ENCODE measurements at places on chromosomes 5 and 9.

DNA sequence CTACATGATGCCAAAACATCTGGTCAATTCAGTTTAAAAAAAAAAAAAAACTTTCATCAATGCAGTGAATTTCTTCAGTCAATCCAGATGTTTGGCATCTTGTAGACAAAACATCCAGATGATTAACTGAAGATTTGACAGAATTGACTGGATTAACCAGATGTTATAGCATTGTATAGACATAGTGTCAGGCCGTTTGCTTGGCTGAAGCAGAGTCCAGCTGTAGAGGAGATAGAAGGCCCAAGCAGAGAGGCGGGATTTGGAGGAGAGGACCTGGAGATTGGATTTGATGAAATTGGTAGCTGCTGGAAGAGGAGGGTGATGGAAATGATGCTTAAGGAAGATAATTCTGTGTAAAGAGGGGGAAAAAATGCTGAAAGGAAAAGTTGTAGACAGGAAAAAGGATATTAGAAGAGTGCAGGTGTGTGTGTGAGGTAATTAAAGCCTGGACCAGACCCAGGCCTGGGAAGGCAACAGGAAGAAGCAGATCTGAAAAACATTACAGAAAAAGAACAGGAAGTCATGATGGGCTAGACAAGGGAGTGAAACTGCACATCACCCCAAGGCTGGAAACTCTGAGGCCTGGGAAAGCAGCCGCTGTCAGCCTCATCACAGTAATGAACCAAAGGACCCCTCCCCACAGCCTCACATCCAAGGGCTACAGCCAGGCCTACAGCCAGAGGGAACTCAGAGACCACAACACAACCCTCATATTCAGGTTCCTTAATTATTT lies 258.3 kb downstream of the CWC27 start:
- no peak for DNase-seq

- DNase-seq = no peak
Observed at GRCh38 chr5:31007672-31008071, 185.8 kb upstream of the CDH6 start.

DNA sequence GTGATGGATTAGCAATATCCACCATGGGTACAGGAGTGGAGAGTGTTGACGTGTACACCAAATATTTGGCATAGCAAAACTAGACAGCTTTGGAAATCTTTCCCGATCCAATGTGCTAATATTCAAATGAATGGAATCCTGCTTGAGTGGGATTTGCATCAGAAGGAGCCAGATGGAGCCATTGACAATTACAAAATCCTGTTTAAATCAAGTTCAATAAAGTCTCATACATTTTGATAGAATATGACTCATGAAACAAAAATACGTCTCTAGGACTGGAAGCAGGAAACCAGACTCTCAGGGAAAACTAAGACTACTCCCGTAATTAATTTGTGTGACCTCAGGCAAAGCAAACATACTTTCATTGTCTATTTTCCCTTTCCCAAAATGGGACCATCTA lies 13.0 kb downstream of the TNC start:
- no peak for DNase-seq

GRCh38 chr9:114906922-114907571 lies 23.3 kb downstream of the TNFSF8 start:
- peak; percentile 62 for DNase-seq

DNA sequence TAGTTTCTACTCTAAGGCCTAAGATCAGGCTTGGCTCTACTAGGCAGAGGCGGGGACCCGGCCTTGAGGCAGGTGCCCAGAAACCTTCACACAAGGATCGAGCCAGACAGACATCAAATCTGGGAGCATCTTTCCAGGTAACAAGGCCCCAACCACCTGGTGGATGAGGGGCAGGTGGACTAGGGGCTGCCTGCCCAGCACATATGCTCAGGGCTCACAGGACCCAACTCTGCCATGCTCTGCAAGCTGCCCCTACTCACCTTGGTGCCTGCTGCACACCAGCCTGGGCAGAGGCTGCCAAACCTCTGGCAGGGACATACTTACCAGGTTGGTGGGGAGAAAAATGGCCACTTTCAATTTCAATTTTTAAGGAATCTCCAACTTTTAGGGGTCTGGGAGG lies 2.2 kb upstream of the ZNF618 start:
- no peak for DNase-seq

DNA sequence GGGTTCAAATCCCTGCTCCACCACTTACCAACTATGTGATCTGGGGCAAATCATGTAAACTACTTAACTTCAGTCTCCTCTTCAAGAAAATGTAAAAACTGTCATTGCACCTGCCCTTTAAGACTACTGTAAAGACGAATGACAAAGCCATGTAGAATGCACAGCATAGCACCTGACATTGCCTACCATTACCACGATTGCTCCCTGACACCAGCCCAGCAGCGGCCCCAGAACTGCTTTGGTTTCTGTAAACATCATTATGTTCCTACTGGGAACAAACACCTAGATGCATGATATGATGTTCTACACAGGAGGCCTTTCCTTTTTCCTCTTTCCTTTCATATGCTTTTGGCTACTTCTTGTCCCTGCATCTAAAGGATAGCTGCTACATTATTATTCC lies 23.1 kb upstream of the PLPP6 start:
- DNase-seq = no peak

DNA sequence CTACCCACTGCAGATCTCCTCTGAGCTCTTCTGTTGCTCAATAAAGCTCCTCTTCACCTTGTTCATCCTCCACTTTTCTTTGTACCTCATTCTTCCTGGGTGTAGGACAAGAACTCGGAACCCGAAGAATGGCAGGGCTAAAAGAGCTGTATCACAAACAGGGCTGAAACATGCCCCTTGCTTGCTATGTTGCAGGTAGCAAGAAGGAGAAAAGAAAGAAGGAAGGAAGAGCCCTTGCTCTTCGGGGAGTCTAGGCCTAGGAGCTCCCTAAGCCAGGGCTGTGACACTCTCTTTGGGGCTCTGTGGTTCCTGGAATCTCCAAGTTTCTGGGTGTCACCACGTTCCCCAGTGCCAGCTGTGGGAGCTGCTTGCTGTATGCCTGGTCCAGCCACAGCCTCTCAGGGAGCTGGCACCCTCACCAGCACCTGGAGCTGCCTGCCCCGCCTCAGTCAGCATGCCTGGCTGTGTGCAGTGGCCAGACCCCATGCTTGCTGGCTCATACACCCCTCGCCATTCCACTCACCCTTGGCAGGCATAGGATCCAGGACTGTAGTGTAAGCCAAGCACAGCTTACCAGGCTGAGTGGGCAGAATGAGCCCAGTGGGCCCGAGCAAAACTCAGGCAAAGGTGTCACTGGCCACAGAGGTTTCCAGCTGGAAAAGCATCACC lies 274.8 kb upstream of the ADRA1B start:
- no peak for DNase-seq

- DNase-seq = no peak
Observed at GRCh38 chr5:171673328-171673727, 112.3 kb upstream of the SMIM23 start.

DNA sequence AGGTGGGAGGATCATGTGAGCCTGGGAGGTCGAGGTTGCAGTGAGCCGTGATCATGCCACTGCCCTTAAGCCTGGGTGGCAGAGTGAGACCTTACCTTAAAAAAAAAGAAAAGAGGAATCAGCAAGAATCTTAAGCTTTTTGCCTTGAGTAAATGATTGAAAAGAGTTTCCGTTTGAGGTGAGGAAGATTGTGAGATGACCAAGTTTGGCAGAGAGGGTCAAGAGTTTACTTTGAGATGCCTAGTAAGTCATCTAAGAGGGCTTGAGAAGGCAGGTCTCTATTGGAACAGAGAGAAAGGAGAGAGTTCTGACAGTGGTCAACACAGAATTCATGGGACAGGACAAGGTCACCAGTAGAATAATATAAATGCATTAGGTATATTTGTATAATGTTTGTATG lies 572.1 kb downstream of the TLE4 start:
- no peak for DNase-seq

DNA sequence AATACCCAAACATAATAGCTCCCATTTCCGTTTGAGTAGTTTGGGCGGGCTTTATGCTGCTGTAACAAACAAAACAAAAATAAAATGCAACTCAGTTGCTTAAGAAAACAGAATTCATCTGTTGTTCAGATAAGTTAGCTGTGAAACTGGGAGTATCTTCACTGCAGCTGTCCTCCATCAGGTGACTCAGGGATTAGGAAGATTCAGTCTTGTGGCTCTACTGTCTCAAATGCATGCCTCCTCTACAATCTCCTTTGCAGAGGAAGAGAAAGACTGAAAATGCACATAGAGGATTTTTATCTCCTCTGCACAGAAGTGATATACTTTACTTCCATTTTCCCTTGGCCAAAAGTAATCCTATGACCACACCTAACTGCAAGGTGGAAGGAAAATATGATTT lies 883.7 kb downstream of the PTPRD start:
- no peak for DNase-seq

DNA sequence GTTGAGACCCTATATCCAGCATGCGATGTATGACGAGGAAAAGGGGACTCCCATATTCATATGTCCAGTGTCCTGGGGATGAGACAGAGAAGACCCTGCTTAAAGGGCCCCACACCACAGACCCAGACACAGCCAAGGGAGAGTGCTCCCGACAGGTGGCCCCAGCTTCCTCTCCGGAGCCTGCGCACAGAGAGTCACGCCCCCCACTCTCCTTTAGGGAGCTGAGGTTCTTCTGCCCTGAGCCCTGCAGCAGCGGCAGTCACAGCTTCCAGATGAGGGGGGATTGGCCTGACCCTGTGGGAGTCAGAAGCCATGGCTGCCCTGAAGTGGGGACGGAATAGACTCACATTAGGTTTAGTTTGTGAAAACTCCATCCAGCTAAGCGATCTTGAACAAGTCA lies 17.1 kb downstream of the BTNL3 start:
- DNase-seq = no peak

- DNase-seq = no peak
Observed at GRCh38 chr9:113395000-113395861, 5.9 kb downstream of the ALAD start.

DNA sequence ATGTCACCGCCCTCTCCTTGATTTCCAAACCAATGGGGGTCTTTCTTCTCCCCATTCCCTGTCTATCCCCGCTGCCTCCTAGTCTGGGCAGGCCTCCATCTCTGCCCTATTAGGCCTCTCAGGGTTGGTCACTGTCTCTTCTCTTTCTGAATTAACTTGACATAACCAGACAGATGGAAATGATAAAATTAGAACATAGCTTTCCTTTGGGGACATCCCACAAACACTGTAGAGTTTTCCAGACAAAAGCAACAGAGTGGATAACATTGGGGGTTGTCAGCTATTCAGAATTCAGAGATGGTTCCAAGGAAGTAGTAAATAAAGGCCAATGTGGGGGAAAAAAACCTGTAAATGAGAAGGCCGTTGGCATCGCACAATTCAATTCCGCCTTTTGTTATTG lies 24.7 kb downstream of the LHX6 start:
- no peak for DNase-seq

DNA sequence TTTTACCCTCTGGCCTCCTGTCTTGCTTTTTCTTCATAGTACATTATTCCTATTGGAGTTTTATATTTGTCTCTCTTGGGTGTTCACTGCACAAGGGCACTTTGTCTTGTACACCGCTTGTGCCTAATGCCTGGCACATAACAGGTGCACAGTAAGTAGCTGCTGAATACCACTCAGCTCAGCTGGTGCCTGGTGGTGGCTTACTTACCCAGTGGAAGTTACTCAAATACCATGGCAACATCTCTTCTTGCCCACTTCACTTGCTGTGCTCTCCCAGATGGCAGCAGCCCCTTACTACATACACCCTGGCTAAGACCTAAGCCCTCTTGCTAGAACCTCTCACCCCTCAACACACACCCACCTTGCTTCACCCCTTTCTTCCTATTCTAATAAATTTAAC lies 11.3 kb upstream of the SKP1 start:
- no peak for DNase-seq

- no peak for DNase-seq
Observed at GRCh38 chr5:133145436-133146170, 93.8 kb downstream of the HSPA4 start.

- DNase-seq = no peak
Observed at GRCh38 chr5:136276946-136277345, 84.0 kb upstream of the SMIM32 start.

- no peak for DNase-seq
Observed at GRCh38 chr5:115599502-115599901, 2.8 kb downstream of the TICAM2 start.

DNA sequence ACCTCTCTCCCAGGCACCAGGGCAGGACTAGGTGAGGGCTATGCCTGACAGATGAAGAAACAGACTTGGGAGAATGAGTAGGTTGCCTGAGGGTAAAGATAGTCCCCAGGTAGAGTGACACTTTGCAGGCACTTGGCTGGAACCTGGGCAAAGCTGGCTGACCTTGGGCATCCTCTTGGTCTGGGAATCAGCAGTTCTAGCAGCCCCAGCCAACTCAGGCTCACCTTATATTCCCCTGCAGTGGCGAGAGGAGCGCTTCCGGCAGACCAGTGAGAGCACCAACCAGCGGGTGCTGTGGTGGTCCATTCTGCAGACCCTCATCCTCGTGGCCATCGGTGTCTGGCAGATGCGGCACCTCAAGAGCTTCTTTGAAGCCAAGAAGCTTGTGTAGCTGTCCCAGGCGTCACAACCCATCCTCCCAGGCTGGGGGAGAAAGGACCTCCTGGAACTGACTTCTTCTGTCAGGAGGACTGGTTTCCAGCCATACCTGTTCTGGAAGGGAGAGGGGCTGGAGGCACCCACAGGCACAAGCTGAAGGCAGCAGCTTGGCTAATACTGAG lies 3.1 kb downstream of the TMED9 start:
- DNase-seq = no peak

- DNase-seq = no peak
Observed at GRCh38 chr5:141783005-141783946, 94.9 kb downstream of the PCDH1 start.

DNA sequence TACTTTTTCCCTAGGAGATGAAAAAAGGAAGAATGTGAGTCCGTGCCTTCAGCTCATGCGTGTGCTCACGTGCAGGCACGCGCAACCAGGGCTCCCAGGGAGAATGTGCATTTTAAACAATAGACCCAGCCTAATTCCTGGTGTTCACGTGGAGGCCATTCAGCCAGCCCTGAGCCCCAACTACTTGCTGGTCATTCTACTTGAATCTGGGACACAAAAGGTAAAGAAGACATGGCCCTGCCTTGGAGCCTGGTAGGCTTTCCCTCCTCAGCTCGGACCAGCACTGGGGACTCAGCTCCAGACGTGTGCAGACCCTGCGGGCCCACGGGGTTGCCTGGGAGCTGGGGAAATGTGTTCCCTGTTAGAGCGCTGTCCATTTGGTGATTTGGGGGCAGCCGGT lies 125.5 kb downstream of the MVB12B start:
- no peak for DNase-seq

GRCh38 chr5:170508660-170509347 lies 5.0 kb downstream of the KCNIP1 start:
- DNase-seq = no peak

DNA sequence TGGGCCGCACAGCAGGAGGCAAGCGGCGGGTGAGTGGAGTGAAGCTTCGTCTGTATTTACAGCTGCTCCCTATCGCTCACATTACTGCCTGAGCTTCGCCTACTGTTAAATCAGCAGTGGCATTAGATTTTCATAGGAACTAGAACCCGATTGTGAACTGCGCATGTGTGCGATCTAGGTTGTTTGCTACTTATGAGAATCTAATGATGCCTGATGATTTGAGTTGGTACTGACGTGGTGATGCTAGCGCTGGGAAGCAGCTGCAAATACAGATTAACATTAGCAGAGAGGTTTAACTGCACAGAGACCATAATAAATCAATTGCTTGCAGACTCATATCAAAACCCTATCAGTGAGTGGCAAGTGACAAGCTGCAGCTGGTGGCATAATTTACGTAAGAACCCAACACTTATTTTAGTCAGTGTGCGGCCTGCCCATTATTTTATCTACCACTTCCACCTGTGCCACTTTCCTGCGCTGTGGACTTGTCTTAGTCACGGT lies 133.4 kb upstream of the CDH9 start:
- no peak for DNase-seq

GRCh38 chr9:4324513-4324912 lies 24.6 kb upstream of the GLIS3 start:
- no peak for DNase-seq

Data from endothelial cell (in vitro differentiated cells).